Ascending aorta (tissue), 2 donors: ENCODE measurements at places on chromosomes 12 and 14. TPM values are rescaled to one million over a fixed set of nuclear protein-coding genes. Genes with fewer than 3 reads are reported as not detected.

Gene C3AR1
- total RNA-seq: 2.0 TPM

Gene STAC3
- not detected for total RNA-seq

Gene FAM90A1
- total RNA-seq: not detected

Gene ANO4
- total RNA-seq: 0.11 TPM

Gene CMA1
- not detected for total RNA-seq

Gene SOAT2
- total RNA-seq: not detected

Gene KRT83
- total RNA-seq: not detected

Gene ITGB7
- total RNA-seq: 1.6 TPM

Gene NAB2
- total RNA-seq: 50.9 TPM

Gene SLC11A2
- total RNA-seq: 21.5 TPM

Gene DLST
- 59.7 TPM for total RNA-seq

Gene PLXNC1
- total RNA-seq: 1.8 TPM

Gene GALNT9
- total RNA-seq: not detected

Gene PPFIA2
- total RNA-seq: 15.0 TPM

Gene CATSPERB
- total RNA-seq: 4.3 TPM

Gene SLC2A14
- not detected for total RNA-seq

Gene PLEKHG7
- not detected for total RNA-seq

Gene AKAP5
- 0.11 TPM for total RNA-seq

Gene CACNA1C
- total RNA-seq: 102 TPM

Gene ETNK1
- total RNA-seq: 13.9 TPM

Gene RFLNA
- not detected for total RNA-seq

Gene KRT78
- total RNA-seq: not detected
